IMR-90 (cell line): ENCODE measurements at places on chromosomes 5 and 9. TPM values are rescaled to one million over a fixed set of nuclear protein-coding genes. Genes with fewer than 3 reads are reported as not detected.

DNA sequence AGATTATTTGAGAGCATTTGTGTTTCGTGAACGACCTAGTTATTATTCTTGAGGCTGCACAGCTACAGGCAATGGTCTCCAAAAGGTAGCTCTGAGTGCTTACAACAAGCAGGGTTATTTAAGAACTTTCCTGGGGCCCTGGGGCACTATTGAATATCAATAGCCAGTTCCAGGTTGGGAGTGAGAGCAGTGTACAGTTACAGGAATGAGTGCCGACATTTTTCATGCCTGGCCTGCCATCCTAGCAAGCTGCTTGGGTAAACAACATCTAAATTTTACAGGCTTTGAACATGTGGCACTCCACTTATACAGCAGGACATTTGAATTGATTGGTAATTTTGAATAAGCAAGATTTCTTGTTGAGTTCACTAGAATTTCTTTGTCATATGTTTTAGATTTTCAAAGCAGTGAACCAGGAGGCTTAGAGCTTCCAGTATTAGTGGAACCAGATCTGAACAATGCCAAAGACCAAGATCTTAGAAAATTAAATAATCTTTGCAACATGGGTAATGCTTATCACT is 171.9 kb upstream of the GDNF start:
- no peak for DNase-seq

GRCh38 chr5:103648086-103648485 is 85.5 kb upstream of the NUDT12 start:
- no peak for DNase-seq

Gene BTNL3
- not detected in 2 replicates for total RNA-seq

- DNase-seq, result peak; percentile 52
Observed at GRCh38 chr9:22813529-22813928, 366.9 kb downstream of the DMRTA1 start.

- DNase-seq, result no peak
Observed at GRCh38 chr5:179620703-179621350, 2.6 kb downstream of the HNRNPH1 start.

DNA sequence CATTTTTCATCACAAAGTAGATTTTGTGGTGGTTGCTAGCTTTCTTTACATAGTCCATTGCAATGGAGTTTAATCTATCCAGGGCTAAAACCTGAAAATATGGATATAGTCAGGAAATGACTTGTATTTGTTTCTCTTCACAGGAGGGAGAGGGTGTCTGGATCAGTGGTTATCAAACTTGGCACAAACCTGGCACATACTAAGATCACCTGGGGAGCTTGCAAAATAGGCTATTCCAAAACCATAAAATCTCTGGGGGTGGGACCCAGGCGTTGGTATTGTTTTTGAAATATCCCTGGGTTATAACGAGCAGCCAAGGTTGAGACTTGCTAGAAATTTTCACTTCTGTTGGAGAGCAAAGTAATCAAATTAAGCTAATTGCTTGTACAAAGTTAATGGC is 179.9 kb downstream of the PCSK1 start:
- DNase-seq, result no peak

DNA sequence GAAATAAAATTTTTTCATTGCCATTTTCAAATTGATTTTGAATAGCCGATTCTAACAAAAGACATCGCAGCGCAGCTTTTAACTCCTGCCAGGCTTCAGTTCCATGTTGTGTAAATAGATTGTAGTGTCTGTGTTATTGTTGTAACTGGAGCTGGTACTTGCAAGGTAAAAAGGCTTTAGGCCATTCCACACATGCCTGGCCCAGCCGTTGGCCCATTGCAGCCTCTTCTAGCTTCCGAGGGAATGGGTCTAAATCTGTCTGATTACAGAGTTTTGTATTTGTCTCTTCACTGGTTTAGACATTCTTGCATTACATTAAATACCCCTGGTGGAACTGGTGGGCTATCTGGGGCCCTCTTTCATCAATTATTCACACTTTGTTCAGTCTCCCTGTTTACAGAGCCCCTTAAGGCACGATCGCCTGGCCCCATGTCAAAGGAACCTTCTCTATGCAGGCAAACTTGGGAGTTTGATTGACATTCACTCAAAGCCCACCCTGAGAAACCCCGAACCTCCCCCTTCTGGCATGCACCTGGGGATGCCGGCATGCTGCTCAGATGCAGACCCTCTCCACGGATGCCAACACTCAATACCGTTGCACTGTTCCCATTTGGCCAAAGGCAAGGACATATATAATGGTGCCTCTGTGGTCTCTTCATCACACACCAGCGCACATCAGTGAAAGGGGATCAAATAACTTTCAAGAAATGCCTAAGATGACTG is 281.7 kb upstream of the IRX2 start:
- no peak for DNase-seq

DNA sequence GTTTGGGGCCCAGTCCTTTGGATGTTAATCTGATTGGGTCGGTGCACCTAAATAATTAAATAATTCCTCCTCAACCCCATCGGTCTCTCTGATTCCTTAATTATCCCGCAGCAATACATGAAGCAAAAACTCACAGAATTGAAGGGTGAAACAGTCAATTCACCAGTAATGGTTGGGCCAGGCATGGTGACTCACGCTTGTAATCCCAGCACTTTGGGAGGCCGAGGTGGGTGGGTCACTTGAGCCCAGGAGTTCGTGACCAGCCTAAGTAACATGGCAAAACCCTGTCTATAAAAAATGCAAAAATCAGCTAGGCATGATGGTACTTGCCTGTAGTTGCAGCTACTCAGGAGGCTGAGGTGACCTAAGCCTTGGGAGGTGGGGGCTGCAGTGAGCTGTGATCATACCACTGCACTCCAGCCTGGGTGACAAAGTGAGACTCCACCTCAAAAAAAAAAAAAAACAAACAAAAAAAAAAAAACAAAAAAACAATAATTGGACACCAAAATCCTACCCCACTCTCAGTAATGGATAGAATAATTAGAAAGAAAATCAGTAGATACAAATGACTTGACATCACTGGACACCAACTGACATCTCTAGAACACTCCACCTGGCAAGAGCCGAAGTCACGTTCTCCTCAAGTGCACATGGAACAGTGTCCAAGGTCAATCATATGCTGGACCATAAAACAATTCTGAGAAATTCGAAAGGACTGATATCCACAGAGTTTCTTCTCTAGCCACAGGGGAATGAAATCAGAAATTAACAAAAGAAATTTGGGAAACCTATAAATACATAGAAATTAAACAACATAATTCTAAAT is 5.3 kb downstream of the ABO start:
- no peak for DNase-seq

Gene TGFBR1
- total RNA-seq, result 57.8 and 75.3 TPM in 2 replicates

DNA sequence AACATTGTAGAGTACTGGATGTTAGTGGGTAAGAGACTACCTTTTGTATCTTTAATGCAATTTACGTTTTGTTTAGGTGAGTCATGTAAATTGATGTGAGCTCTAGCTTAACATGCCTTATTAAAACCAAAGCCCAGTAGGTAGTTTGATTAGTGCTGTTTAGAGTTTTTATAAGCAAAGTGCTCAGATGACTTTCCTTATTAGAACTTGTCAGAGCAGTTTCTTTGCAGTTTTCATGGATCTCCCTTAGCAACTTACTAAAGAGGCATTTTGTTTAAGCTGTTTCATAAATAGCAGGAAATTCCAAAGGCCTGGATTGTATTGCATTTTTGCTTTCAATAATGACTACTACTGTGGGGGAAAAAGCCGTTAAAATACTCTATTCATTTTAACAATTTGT is 14.5 kb downstream of the ZSWIM6 start:
- DNase-seq, result peak; percentile 63

GRCh38 chr5:8528106-8528505 is 659.2 kb downstream of the MTRR start:
- no peak for DNase-seq

Gene SLC34A3
- total RNA-seq, result not detected in 2 replicates

Gene PCDHA9
- total RNA-seq, result under 0.01 TPM in 2 replicates

GRCh38 chr5:177452688-177453638 is 6.3 kb downstream of the PRR7 start:
- DNase-seq, result no peak

DNA sequence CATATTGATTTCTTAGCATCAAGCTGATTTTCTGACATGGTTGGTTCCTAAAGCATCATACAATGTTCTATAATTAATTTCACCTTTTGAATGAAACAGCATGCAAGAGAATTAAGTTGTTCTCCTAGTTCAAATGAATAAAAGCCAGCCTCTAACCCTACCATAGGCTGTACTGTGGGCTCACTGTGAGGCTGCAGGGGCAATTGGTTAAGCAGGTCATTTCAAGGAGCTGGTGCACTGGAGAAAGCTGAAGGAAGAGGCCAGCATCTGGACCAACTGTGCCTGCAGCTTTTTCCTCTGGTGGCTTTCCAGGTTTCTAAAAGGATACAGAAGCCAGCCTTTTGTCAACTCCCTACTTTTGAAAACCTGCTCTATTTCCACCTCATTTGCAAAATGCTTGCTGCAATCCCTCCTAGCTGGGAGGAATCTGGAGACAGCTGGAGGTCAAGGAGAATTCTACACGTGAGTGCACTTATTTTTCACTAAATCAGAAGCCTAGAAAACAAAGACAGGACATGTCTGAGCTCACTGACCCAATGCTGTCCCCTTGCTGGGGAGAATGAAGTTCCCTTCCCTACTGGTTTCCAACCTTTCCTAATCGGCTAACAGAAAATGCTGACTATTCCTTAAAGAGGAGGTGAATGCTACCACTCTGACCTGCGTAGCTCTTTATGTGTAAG is 158.9 kb downstream of the APBA1 start:
- DNase-seq, result no peak

DNA sequence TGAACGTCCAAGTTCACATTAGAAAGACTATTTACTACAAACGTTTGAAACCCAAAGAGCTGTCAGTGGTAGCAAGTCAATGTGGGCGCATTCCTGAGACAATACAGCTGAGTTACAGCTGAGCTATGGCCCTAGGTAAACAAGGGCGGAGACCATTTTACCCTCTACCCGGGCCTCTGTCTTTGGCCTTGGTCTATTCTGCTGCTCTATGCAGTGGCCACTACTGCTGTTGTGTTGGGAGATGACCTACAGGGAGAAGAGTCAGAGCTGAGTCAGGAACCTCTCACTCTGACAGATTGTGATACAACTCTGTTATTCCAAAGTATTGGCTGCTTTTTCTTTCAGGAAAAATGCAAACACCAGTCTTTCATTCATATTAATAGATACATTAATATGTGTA is 700.6 kb downstream of the SEMA5A start:
- DNase-seq, result peak; percentile 71

Gene SNX18
- total RNA-seq, result 50.0 and 67.8 TPM in 2 replicates

DNA sequence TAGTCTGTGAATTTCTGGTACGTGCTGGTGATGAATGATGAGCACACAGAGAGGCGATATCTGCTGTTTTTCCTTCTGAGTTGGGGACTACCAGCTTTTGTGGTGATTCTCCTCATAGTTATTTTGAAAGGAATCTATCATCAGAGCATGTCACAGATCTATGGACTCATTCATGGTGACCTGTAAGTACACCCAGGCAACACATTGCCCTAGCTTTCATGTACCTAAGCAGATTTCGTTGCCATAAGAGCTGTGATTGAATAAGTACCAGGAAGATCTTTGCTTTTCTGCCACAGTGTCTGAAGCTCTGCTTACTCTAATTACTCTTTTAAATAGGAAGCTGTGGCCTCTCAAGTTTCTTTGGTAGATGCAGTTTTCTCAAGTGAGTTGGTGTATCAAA is 397.8 kb downstream of the ARRDC3 start:
- no peak for DNase-seq

Gene FNIP1
- total RNA-seq, result 34.1 and 40.0 TPM in 2 replicates

- DNase-seq, result no peak
Observed at GRCh38 chr5:6837095-6837494, 123.9 kb downstream of the TENT4A start.

GRCh38 chr5:129249886-129250285 is 155.3 kb downstream of the ISOC1 start:
- no peak for DNase-seq

Gene ZDHHC21
- total RNA-seq, result 4.5 and 8.3 TPM in 2 replicates

Gene DMRTA1
- under 0.01 TPM in 2 replicates for total RNA-seq

Gene CENPK
- total RNA-seq, result 5.6 and 13.6 TPM in 2 replicates

DNA sequence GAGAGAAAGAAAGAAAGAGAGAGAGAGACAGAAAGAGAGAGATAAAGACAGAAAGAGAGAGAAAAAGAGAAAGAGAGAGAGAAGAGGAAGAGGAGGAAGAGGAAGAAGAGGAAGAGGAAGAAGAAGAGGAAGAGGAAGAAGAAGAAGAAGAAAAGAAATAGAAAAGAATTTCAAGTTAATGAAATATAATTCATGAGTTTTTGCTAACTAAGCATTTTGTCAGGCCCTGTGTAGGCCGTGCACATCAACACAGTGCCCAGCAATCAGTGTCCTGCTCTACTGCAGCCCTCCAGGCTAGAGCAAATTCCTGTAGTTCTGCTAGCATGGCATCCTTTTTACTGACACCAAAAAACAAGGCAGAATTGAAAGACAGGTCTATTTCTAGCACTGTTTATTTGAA is 62.1 kb downstream of the PLPP1 start:
- no peak for DNase-seq

Gene CDH10
- total RNA-seq, result 0.18 and 0.28 TPM in 2 replicates

DNA sequence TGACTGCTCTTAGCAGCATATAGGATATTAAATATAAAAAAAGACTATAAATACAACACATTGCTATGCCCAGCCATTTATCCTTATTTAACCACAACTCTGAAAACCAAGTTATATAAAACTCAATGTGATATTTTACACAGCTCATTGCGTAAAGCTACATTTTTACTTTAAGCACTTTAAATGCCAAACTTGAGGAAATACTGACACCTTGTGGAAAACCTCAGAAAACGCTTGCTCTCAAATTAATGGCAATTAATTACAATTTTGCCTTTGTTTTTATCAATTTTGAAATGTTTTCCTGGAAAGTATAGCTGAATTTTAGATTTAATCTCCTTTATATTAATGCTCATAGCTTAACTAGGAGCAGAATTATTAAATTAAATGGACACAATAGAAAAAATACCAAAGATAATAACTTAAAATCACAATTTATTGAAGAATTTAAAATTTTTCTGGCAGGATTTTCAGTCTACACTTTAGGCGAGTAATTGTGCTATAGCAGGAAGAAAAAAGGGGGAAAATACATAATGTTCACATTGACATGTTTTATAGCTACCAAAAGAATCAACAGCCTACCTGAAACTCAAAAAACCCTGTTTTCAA is 25.2 kb upstream of the PLAC8L1 start:
- DNase-seq, result peak; percentile 53

Gene MYORG
- 0.36 and 0.56 TPM in 2 replicates for total RNA-seq

DNA sequence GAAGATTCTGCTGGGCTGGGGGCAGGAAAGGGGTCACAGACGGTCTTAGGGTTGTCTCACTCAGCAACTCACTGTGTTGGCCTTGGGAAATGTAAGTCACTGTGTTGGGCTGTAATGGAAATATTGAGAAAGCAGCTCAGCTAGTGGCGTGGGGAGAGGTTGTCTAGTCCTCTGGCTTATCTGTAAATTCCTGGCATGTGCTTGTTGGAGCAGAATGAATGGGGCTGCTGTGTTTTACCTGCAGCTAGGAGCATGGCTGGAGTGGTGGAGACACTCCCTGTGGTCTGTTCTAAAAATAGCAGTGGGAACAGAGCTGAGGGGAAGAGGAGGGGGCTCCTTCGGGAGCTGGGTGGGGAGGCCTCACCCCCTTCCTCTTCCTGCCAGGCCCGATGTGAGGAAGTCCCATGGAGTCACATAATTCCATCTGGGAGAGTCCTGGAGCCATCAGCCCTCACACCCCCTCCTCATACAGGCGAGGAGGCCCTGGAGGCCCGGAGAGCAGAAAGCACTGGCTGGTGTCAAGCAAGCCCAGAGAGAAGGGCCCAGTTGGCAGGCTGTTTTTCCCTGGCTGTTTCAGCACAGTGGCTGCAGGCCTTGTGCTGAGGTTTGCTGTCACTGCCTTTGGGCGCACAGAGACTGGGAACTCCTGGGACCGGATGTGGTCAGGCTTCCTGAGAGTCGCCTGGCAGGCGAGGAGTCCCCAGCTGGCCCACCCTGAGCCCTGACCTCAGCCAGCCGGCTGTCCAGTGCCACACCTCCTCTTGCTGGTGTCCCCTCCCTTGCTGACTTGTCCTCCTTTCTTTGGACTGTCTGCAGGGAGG is 84.9 kb downstream of the RGS3 start:
- no peak for DNase-seq
